ENCODE measurements at places on chromosomes 16 and 17.
A peak's percentile ranks its signal among the peaks of the same experiment; 100 is the strongest.

- peak; percentile 89 for DNase-seq
Observed at GRCh38 chr16:3022208-3022683, 1.5 kb downstream of the HCFC1R1 start.

- DNase-seq, result no peak
Observed at GRCh38 chr17:66679631-66680517, 155.0 kb upstream of the CACNG5 start.

DNA sequence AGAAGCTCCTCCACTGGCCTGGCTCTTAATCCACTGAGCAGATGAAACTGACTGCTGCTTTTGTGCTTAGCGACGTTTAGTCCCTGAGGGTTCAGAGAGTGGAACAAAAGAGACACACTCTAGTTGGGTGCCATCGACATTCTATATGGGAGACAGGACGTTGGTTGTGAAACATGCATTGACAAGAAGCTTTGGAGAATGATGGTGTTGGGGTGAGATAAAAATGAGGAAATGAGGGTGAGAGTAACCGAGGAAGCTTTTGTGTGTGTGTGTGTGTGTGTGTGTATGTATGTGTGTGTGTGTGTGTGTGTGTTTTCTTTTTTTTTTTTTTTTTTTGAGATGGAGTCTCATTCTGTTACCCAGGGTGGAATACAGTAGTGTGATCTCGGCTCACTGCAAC, 89.5 kb downstream of the ABCC1 start:
- DNase-seq, result no peak

DNA sequence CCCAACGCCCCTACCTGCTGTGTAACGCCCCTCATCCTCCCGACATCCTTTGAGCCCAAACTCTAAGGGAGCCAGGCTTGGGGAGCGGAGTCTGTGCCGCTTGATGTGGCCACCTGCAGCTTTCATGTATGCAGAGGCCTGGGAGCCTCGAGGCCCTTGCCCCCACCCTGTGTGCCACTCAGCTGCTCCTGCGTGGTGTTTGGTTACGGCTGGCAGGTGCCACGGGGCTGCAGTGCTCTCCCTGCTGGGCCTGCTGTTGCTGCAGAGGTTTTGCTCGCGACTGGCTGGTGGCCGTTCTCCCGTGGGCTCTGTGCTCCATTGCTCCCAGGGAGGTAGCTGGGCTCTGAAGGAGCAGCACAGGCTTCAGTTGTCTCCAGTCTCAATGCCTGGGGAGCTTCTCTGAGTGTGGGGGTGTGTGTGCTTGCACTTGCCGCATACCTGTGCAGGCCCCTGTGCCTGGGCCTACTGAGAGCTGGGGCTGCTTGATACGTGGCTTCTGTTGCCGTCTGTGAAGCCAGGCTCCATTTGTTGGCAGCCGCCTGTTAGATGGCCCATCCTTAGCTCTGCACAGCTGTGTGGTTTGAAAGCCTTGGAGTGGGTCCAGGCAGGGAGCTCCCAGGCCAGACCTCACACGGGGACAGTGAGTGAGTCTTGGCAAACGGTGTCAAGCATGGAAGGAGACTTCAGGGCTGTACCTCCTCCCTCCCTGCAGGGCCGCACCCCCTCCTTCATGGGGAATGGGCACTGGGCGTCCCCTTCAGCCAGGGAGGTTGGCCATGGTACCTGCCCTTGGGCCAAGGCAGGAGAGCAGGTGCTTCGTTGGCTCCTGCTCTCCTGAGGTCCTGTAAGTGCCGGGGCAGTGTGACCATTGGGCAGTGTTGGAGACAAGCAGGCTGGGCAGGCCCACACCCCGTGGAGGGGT, 47.2 kb downstream of the PDPK1 start:
- DNase-seq, result no peak

GRCh38 chr16:58732545-58733247, 1.4 kb downstream of the GOT2 start:
- no peak for DNase-seq

DNA sequence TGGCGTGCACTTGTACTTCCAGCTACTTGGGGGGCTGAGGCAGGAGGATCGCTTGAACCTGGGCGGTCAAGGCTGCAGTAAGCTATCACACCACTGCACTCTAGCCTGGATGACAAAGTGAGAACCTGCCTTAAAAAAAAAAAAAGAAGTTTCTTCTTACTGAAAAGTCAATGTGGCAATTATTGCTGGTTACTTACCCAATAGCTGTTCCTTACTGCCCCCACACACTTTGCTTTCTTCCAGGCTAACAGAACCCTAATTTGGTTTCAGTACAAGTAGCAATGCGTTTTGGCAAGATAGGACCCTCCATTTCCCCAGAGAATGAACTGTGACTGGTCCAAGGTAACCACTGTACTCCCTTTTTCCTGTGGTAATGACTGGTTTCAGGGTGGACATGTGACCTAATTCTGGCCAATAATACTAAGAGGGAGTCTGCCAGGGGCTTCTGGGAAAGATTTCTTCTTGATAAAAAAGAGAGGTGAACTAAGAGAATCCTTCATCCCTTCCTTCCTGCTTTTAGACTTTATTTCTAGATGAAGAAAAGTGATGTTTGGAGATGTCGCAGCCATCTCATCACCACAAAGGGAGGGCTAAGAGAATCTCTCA, 58.8 kb upstream of the MSI2 start:
- DNase-seq, result no peak

GRCh38 chr16:14070555-14070876, 603 bp upstream of the MRTFB start:
- DNase-seq, result no peak

DNA sequence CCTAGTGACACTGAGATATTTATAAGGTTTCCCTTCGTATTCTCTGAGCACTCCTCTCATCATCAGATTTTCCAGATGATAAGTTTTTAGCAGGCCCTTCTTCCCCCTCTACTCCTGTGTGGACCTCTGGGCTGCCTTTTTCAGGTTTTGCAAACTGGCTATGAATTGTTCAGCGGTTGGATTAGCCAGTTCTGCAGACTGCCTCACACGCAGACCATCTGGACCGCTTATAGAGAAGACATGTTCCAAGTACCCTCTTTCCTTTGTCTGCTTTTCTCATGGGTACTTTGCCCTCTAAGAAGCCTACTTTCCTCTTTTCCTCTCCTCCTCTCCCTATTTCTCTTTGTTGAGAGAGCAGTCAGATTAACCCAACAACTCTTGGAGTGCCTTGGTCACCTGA, 111.6 kb downstream of the GRIN2A start:
- DNase-seq, result no peak

DNA sequence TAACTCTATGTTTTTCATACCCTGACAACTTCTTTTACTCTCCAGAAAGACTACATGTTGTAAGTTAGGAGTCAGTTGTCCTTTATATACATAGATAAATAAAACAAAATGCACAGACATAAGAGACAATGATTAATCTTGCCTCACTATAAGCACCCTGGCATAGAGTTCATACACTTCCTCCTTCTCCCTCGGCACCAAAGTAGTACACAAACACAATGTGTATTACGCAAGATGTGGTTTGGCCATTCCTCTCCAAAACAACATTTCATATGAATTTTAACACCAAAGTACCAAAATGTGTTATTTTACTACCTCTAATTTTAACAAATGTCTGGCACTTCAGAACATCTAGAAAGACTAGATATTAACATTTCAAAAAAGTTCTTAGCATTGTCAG, 17.2 kb upstream of the SLFN11 start:
- no peak for DNase-seq

DNA sequence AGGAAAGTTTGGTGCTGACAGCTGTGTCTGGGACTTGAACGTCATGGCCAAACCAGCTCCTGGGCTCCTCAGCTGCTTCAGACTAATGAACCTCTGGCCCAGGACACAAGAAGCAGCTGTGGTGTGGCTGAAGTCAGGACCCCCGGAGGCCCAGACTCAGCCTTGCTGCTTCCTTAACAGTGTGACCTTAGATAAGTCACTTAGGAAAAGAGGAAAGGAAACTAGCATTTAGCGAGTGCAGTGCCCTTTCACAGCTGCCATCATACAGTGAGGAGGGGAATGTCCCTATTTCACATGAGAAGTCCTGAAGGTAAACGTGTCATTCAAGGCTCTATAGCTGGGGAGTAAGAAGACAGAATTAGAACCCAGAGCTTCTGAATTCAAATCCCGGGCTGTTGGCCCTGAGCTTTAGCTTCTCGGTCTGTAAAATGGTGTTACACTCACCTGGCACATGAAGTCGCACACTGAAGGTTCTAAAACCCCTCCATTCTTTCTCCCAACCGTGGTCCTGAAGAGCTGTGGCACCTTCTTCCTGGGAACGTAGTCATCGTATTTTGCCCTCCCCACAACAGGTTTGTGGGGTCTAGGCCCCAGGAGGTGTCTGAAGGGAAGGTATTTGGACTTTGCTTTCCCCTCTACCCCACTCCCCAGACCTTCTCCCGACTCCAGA, 910 bp upstream of the RAMP2 start:
- DNase-seq, result no peak

- DNase-seq, result no peak
Observed at GRCh38 chr16:31874366-31875111, 932 bp downstream of the ZNF267 start.

DNA sequence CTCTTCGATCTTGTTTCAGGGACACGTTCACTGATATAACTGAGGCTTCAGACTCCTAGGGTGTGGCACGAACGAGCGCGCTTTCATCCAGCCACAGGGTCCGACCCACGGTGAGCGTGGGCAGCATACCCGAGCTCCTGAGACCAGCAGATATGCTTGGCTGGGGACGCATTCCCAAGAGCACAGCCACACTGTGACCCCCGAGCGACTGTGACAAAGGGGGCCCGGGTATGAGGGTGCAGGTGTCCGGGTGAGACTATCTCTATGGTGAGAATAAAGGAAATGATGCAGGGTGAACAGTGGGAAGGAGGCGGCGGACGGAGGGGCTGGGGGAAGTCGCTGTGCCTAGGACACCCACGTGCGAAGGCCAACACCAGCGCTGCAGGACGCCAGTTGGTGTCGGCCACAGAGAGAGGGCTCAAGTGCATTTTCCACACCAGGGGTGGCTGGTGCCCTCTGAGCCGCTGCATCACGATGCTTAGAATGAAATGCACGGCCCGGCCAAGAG, 17.6 kb downstream of the RPH3AL start:
- no peak for DNase-seq

DNA sequence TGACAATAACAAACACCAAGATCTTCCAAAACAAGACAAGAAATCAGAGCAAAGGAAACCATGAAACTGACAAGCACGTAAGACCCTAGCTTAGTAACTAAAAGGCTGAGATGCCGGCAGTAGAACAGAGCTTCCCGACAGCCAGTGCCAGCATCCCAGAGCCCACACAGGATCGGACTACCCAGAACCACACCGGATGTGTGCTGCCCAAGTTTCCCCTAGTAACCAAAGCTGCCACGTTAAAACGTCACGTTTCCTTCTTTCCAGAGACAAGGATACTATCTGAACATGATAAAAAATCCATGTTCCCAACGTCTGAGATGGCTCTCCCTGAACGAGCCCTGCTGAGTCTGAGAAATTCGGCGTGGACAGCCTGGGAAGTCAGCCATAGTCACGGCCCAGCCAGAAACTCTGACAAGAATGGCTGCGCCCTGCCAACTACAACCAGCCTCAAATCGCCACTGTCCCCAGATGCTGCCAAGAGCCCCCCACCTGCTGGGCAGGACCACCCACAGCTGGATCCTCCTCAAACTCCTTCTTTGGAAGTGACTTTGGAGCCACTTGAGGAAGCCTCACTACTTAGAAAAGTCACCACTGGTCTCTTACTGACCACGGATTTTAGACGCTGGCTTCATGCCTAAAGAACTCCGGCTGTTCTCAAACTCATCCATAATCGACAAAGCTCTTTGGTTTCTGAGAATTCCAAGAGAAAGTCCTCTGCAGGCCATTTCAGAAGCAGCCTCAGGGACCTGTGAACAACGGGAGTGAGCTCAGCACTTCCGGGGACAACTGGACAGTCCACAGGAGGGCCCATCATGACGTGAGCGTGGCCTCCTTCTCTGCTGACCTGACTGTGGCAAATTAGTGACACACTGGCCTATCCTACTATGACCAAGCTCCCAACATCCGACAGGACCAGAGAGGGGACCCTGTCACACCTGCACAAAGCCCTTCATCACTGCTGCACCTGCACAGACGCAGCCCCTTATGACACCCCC, 16.7 kb downstream of the CCDC57 start:
- DNase-seq, result no peak

DNA sequence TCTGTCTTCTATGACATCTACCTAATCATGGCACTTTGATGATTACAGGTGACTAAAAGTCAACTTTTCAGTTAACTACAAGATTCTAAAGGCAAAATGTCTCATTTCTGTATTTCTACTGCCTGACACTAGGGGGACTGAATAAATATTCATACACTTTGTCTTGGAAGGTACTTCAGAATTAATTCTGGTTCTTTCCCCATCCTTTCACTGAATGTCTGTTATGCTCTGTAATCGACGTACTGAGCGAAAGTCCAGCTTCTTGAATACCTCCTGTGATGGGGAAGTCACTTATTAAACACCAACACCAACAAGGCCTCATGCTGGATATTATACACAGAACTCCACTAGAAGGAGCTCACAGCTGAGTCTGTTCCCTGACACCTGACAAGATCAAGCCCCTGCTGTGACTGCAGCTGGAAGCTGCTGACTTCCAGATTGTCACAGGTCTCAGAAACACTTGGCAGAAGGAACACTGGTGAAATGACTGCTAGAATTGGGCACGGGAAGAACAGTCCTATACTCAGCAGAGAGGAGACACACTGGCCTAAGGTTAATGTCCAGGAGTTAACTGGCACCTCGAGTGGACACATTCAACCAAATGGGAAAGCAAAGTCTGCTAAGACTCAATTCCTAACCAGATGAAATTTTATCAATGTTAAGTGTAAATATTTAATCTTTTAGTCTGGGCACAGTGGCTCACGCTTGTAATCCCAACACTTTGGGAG, 31.9 kb downstream of the CMC2 start:
- DNase-seq, result no peak

DNA sequence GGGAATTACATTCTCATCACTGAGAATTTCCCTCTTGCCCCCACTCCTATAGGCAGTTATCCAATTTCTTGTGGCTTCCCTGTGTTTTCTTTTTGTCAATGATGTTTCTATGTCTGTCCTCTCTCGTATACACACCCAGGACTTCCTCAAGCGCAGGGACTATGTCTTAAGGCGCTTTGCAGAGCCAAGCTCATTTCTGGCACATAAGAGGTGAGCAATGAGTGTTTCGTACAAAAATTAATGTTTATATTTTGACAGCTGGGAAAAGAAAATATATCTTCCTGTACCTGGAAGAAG, 947 bp downstream of the DDX42 start:
- no peak for DNase-seq

GRCh38 chr17:78953356-78954350, 26.1 kb downstream of the LGALS3BP start:
- no peak for DNase-seq

DNA sequence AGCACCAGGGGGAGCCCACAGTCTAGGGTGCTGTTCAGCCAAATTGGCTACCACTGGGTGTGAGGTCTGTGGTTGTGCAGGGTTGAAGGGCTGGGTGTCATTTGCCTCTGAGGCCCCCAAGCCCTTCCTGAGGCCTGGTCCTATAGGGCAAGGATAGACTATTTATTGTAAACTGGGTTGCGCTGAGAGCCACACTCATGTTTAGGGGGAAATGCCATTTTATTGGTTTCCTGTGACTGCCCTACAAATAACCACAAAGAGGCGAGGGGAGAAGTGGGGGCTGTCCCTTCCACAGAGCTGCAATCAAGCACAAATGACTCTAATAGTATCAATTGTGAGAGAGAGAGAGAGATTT, 3.6 kb upstream of the ZCCHC14 start:
- no peak for DNase-seq

GRCh38 chr17:51439395-51440229, 179.3 kb downstream of the UTP18 start:
- DNase-seq, result no peak

GRCh38 chr17:20045476-20045875, 36.3 kb downstream of the SPECC1 start:
- DNase-seq, result no peak

- no peak for DNase-seq
Observed at GRCh38 chr16:10976634-10977033, 32.3 kb downstream of the CLEC16A start.

Data from stimulated activated CD4-positive, alpha-beta T cell treated with anti-CD3 and anti-CD28 coated beads, TNF-alpha, amount 100 ng/mL, for 1 hour (primary cell).